ENCODE measurements at places on chromosomes 12 and 14. TPM values are rescaled to one million over a fixed set of nuclear protein-coding genes. Genes with fewer than 3 reads are reported as not detected.

Gene AGAP2
- total RNA-seq = 6.6 TPM

Gene SUOX
- 29.7 TPM for total RNA-seq

Gene SIX1
- not detected for total RNA-seq

Gene SETD1B
- total RNA-seq = 8.6 TPM

Gene POTEM
- not detected for total RNA-seq

Gene DENND5B
- 36.7 TPM for total RNA-seq

Gene HOXC13
- not detected for total RNA-seq

Gene ATL1
- 0.89 TPM for total RNA-seq

Gene ACRBP
- total RNA-seq = 0.51 TPM

Gene PTPN21
- 32.2 TPM for total RNA-seq

Gene PRB2
- total RNA-seq = not detected

Gene TSPAN19
- 0.27 TPM for total RNA-seq

Gene CLEC2A
- not detected for total RNA-seq

Gene EXOC3L4
- 0.38 TPM for total RNA-seq

Gene HCAR2
- 0.27 TPM for total RNA-seq

Gene CRIP2
- total RNA-seq = 1,011 TPM

Gene B4GALNT1
- total RNA-seq = 5.6 TPM

Gene SNRNP35
- total RNA-seq = 23.4 TPM

Gene DCN
- 800 TPM for total RNA-seq

Gene CLEC4D
- total RNA-seq = not detected

Gene ACTN1
- total RNA-seq = 92.5 TPM

Gene LRTM2
- total RNA-seq = not detected

Gene WNT5B
- total RNA-seq = 3.2 TPM

Gene WNT1
- not detected for total RNA-seq

Gene PLA2G1B
- total RNA-seq = not detected

Gene CMA1
- total RNA-seq = 1.9 TPM

Gene PRR4
- 1.1 TPM for total RNA-seq

Gene TEX52
- total RNA-seq = not detected

Gene POTEG
- total RNA-seq = not detected

Data from Right ventricle myocardium superior (tissue), 1 donor.